Memory B cell (primary cell): ENCODE measurements at places on chromosomes 6 and 20.

DNA sequence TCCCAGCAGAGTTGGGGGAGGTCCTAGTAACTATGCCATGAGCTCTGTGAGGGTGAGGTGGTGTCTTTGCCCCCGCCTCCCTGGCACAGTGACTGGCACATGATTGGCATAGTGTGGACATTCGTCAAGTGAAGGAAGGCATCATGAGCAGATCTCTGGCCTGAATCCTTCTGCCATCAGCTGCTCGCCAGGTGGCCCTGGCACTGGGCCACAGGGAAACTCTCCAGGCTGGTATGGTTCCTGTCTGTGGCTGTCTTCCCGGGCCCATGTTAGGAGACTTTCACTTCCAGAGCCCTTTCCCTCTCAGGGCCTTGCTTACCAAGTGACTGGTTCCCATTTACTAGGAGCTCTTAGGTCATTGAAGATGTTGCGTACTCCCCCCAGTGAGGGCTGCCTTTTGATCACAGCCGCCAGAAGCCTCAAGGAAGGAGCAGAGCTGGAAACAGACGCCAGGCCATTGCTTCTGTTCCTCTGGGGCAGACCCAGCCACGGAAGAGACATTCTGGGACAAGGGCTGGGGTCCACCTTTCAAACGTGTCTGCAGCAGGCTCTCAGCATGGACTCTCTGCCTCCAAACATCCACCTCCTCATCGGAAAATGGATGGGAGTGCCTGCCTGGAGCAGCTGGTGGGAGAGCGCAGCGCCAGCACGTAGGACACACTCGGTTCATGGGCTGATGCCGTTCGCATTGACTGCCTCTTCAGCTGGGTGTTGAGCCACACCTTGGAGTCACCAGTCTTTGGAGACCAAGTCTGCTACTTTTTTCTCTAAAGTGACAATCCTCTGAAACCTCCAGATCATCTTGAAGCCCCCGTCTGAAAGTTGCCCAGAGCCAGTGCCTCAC is 67.2 kb downstream of the PTPN1 start:
- no peak for DNase-seq

GRCh38 chr20:31476643-31477215 is 1.6 kb downstream of the REM1 start:
- no peak for DNase-seq

DNA sequence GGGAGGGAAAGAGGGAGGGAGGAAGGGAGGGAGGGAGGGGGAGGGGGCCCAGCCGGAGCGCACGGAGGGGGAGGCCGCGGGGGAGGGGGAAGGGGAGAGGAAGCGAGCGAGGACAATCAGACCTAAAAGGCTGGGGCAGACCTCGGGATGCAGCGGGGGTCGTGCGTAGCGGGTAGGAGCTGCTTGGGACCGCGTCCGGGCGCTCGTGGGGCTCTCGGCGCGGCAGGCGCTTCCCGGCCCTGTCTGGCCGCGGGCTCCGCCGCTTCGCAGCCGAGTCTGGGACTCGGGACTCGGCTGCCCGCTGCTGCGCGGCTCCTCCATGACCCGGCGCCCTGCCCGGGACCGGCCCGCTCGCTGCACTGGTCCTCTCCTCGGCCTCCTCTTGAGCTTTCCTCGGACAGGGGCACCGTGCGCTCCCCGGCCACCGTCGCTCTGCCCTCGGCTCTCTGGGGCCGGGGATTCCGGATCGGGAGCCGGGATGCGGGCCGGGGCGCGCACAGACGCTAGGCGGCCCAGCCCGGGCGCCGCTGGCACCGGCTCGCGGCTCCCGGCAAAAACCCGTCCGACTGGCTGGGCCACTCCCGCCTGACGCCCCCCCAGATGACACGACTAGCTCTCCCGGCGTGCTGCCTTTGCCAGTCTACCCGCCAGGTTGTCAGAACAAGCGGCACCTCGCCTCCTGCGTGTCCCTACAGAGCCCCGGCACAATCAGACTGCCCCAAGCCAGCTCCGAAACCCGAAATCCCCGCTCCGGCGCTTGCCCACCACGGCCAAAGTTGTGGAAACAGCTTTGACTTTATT is 2.2 kb downstream of the TFAP2A start:
- DNase-seq = peak; percentile 37

- DNase-seq = peak; percentile 39
Observed at GRCh38 chr6:35804996-35805736, at the start of gene LHFPL5. LHFPL5 (plus strand) TSS chr6:35805352; CDS start chr6:35805671, 319 bp downstream.

DNA sequence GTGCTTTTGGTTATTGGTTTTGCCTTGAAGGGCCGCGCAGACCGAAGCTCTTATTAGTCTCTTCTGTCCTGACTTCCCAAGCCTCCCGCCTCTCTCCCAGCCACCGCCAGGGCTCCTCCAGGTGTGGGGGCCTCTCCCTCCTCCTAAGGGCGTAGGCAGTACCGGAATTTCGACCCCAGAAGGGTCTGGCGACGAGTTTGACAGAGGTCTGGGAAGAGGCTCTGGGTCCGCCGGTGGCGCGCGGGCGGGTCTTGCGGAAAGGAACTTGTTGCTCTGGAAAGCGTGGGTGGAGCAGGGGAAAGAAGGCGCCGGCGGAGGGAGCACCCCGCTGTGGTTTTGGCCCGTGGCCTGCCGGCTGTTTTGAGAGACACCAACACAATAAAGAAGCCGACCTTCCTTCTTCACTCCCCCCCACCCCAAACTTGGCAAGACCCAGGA is 1.8 kb downstream of the PCSK2 start:
- DNase-seq = no peak

DNA sequence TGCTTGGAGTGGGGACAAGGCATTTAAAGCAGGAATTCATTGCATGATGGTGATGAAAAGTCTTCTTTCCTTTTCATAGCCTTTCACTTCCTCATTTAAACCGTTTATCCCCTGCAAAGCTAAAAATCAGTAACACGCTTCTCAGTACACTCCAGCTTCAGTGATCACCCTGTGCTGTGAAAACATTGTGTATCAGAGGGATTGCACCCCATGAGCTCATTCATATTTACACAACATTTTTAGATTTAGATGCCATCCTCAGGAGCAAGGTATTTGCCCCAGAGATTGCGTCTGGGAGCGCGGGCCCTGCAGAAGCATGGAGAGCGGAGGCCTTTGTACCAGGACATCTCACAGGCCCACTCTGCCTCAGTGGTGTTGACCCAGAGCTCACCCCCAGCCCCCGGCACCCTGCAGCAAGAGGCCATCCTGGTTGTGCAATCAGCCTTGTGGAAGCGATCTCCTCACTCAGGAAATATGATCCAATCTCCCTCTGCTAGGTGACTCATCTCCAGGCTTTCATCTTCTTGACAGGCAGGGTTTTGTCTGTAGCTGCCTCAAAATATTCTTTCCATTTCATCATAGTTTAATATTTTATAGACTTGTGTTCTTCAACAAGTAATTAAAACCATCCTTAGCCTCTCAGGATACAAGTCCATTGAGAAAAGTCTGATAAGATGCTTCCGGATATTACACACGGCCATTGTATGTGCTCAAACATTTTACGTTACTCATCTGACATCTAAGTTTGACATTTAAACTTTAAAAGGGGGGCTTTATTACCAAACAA is 38.9 kb upstream of the THBS2 start:
- DNase-seq = no peak

- DNase-seq = peak; percentile 56
Observed at GRCh38 chr20:1764136-1765033, 106.8 kb upstream of the SIRPG start.

- DNase-seq = no peak
Observed at GRCh38 chr6:47672816-47673215, 25.6 kb upstream of the ADGRF4 start.

DNA sequence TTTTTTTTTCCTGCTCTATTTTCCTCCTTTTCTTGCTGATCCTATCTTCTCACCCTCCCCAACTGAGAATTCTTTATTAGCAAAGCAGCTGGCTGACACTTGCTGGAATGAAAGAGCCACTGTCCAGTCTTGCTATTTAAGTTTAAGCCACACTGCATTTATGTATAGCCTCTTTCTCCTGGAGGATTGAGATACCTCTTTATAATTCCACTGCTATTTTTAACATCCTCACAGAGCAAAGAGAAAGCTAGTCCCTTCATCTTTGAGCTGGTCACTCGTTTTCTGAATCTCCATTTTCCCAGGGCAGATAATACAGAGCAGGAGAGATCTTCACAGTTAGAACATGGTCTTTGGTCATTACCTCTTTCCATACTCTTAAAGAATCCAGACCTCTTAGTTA is 36.0 kb upstream of the EEF1A1 start:
- DNase-seq = no peak
